DMS79 treated with DMSO at 0.1 percent for 48 hours (cell line): ENCODE measurements at places on chromosomes 13 and 19.

DNA sequence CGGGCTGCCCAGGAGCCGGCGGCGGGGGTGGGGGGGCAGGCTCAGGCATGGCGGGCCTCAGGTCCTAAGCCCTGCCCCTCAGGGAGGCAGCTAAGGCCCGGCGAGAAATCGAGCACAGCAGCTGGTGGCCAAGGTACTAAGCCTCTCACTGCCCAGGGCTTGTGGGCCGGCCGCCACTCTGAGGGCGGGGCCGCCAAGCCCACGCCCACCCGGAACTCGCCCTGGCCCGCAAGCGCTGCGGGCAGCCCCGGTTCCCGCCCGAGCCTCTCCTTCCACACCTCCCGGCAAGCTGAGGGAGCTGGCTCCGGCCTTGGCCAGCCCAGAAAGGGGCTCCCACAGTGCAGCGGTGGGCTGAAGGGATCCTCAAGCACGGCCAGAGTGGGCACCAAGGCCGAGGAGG is 33.1 kb downstream of the PCDH8 start:
- no peak for DNase-seq

GRCh38 chr13:28819046-28819730 is 951 bp upstream of the MTUS2 start:
- peak; percentile 2 for DNase-seq

GRCh38 chr13:101626925-101627555 is 174.6 kb downstream of the ITGBL1 start:
- DNase-seq = peak; percentile 43

DNA sequence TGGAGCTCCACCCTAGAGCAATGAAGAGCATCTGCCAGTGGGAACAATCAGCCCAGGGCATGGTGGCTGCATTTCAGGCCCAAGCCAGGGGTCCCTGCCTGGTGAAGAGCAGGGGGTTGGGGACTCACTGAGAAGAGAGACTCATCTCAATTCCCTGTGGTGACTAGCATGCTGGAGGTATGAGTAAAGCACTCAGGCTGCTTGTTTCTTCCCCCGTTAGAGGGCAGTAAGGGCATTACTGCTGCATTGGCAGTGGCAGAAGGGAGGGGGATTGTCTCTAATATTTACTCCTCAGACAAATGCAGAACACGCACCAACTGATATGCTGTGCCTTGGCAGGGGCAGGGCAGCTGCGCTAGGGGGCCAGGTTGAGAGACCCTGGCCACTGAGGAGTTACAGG is 329.1 kb downstream of the SLITRK5 start:
- no peak for DNase-seq

GRCh38 chr19:14203177-14203576 is 2.8 kb downstream of the ADGRL1 start:
- DNase-seq = no peak

- DNase-seq = no peak
Measured at GRCh38 chr19:7561325-7561724, 25.8 kb downstream of the PNPLA6 start.
